ENCODE measurements at places on chromosomes 6 and 20.

DNA sequence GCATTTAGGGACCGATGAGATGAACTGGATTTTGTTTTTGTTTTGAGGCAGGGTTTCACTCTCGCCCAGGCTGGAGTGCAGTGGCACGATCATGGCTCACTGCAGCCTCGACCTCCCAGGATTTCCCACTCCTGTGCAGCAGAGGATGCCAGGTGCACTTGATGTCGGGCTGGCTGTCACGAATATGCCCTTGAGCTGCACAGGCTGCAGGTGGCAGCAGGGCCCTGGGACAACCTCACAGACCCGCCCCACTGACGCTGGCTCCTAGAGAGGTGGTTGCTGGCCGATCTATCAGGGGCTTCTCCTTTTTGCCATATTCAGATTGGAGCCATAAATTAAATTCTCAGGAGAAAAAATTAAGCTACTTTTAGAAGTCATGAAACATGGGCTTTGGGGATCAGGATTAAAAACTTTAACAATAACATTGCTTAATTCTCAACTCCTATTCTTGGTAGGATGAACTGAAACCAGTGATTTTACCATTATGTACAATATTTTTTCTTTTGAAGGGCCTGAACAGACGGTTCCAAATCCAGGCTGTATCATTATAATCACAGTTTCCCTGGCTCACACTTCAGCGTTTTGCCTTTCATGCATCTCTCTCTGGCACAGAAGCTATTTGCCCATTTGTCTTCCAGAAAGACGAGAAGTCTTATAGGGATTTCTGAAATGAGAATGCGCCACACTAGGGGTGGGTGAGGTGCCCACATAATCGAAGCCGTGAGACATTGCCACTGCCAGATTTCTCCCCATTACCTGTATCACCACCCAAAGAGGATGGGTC is 32.4 kb downstream of the NQO2 start:
- no peak for ATAC-seq

DNA sequence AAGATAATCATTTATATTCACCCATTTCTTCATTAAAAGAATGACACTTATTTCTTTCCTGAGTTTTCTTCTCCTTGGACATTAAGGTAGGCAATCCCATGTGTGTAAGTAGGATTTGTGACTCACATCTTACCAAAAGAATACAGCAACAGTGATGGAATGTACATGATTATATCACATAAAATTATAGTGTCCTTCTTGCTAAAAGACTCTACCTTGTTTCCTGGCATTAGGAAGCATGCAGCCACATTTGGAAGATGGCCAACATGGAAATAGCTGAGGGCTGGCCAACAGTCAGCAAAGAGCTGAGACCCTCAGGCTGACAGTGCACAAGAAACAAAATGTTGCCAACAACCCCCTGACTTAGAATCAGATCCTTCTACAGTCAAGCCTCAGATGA is 327.9 kb upstream of the MARCKS start:
- ATAC-seq, result no peak

DNA sequence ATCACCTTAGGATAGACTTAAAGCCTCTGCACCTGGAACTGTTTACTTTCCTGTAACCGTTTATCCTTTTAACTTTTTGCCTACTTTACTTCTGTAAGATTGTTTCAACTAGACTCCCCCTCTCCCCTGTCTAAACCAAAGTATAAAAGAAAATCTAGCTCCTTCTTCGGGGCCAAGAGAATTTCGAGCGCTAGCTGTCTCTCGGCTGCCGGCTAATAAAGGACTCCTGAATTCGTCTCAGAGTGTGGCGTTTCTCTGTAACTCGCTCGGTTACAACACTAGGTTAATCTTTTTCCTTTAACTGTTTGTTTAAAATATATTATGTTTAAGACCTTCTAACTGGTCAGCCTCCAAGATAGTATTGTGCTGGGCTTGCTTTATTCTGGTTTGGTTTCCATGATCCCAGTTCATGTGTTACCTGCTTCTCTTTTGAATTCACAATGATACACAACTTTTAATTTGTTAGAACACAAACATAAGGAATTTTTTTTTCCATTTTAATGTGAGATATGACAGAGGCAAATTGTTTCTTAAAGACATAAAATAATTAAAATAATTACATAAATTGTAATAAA is 8.7 kb upstream of the NQO2 start:
- no peak for ATAC-seq

DNA sequence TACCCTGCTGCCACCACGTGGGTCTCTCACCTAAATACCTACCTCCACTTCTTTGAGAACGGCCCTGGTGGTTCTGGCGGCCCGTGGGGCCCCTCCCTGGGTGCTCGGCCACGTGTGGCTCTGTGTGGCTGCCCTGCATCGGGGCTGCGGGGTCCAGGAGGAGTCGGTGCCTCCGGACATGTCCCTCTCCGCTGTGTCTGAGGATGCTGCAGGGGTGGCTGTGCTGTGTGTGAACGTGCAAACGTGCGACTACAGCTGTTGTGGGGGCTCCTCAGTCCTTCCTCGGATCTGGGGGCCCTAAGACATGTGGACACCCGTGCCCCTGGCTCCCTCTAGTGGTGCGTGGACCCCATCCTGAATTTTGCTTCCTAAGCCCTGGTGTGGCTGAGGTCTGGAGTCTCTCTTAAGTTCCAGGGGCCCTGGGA is 691.8 kb downstream of the QKI start:
- no peak for ATAC-seq

DNA sequence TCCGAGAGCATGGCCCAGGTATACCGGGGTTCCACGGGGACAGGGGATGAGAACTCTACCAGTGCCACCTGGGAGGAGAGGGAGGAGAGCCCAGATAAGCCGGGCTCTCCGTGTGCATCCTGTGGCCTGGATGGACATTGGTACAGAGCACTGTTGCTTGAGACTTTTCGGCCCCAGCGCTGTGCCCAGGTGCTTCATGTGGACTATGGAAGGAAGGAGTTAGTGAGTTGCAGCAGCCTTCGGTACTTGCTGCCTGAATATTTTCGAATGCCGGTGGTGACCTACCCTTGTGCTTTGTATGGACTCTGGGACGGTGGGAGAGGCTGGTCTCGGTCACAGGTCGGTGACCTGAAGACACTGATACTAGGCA is 1.3 kb downstream of the TDRD6 start:
- no peak for ATAC-seq

DNA sequence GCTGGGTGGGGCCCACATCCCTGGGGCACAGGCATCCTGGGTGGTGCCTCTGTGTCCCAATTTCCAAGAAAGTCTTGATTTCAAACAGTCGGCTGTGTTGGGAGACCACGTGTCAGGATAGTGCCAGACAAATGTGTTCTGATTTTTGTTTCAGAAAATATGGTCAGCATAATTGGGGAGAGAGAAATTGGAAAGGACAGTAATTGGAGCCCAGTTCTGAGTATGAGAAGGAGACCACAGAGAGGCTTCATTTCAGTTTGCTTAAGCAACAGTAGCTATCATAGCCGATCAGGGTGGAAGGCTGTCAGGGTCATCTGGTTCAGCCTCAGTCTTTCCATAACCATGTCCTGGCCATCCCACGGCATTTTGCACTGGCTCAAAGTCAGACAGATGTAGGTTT is 220.7 kb downstream of the CDC5L start:
- no peak for ATAC-seq

DNA sequence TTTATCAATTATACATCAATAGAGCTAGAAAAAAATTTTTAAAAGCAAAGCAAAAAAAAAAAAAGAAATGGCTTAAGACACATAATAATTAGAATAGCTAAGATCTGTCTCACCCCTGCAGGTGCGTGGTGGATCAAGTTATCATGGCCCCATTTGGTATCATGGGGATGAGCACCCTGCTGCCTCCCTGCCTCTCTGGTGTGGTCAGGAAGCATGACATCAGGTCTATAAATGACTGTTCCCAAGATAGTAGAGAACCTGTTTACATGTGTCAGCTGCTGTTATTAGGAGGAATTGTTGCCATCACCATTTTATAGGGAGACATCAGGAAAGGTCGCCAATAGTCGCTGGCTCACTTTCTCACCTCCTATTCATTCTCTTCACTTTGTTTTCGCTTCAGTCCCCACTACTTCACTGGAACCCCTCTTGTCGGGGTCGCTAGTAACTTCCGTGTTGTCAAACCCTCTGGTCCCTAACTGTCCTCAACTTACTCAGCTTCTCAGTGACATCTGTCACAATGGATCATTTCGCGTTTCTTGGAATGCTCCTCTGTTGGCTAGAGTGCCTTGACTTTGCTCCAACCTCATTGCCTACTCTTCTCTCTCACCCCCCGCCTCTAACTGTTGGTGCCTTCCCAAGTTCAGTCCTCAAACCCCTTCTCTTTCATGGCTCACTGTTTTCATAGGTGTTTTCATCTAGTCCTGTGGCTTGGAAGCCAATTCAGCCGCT is 4.7 kb downstream of the DNTTIP1 start:
- no peak for ATAC-seq

DNA sequence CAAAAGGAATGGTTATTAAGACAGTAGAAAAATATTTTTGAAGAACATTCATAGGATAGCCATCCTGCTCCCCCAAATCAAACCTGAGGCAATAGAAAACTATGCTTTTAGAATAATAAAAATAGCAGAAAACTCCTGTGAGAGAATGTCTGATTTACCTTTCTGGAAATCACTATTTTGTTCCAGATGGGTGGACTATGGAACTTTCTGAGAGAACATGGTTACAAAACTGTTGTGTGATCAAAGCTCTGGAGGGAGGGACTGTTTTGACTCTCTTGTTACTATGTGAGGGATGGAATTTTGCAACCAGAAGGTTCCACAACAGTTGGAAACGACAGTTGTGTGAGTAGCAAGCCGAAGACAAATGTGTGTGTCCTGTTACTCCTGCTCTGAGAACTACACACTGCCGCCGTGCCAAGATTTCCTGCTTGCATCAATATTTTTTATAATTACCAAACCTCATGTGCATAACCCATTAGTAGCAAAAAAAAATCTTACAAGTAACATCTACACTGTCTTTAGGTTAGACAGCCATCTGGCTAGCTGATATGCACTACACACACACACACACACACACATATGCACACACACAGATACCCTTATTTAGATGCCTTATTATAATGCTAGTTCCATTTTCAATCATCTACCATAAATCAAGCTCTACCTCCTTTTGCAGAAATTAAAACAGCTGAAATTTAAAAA is 11.0 kb upstream of the HIVEP1 start:
- peak; percentile 93 for ATAC-seq

GRCh38 chr6:28810659-28811053 is 113.1 kb downstream of the TRIM27 start:
- no peak for ATAC-seq

GRCh38 chr6:128754658-128755256 is 128.2 kb upstream of the LAMA2 start:
- no peak for ATAC-seq
